Neuronal stem cell (in vitro differentiated cells): ENCODE measurements at places on chromosomes 3 and 15.
A peak's percentile ranks its signal among the peaks of the same experiment; 100 is the strongest.

DNA sequence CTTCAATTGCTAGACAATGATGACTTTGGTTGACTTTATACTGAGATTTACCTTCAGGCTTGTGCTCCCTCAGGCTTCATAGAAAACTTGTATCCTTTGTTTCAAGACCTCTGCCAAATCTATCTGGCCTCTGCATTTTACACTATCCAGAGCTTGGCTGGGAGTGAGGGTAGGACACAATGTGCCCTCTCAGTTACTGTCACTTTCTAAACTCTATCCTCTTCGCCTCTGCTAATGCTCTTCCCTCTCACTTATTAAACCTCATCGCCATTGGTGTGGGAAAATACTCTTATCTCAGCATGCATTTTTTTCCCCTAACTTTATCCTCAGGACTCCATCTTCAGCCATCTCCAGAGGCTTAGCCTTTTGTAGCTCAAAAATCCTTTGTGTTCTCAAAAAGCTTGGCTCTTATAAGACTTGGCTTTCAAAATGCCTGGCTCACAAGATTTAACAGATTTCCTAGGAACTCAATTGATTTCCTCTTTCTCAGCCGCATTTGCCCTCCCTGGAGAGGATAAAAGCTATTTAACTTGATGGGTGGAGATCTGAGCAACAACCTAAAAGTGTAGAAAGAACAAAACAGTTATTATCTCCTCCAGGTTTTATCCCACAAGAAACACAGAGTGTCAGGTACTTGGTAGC, 28.3 kb downstream of the SUCNR1 start:
- DNase-seq, result no peak

DNA sequence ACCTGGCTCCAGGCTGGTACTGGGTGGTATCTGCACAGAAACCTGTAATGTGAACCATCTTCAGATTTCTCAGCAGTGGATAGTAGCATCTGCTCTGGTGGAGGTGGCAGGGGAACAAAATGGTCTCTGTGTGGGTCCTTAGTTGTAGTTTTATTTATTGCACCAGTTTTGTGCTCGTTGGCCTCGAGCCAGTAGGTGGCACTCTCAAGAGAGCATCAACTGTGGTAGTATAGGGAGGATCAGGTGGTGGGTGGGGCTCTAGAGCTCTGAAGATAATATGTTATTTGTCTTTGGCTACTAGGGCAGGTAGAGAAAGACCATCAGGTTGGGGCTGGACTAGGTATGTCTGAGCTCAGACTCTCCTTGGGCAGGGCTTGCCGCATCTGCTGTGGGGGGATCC, 254.0 kb upstream of the GPR149 start:
- DNase-seq, result no peak

DNA sequence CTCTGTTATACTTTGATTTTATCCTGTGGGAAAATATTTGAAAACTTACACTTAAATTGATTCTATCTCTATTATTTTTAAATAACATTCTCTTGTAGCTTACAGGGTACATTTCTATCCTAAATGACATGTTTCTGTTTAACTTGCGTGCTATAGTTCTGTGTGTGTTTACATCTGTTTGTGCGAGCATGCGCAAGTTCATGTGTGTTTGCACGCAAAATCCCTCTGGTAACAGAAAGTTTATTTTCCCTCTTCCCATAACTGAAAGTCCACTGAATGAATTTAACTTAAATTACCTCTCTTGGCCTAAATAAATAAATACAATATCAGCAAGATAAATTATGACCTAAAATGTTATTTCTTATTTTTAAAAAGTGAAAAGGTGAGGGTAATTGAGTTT, 117.3 kb upstream of the NEO1 start:
- no peak for DNase-seq

GRCh38 chr3:161423911-161424522, 52.7 kb upstream of the SPTSSB start:
- DNase-seq, result peak; percentile 49

DNA sequence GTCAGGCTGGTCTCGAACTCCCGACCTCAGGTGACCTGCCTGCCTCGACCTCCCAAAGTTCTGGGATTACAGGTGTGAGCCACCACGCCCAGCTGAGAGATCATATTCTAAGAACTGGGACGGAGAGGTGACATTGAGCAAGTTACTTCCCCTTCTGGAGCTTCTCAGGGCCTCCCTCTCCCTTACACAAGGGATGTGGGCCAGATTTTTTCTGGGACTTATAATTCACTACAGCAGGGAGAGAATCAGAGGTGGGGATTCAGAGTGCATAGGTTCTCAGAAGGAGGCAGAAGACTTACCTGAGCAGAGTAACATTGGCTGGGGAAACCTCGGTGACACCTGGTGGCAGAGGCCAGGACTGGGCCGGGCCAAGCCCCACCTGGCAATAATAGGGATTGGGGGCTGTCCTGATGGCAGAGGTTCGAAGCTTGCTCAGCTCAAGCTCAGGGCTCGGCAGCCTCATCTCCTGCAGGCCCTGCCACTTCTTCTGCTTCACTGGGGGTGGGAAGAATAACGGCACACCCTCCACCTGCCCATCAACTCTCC, 6.8 kb downstream of the LTK start:
- DNase-seq, result no peak
